H1 (cell line): ENCODE measurements at places on chromosomes 12 and 14. TPM values are rescaled to one million over a fixed set of nuclear protein-coding genes. Genes with fewer than 3 reads are reported as not detected.

DNA sequence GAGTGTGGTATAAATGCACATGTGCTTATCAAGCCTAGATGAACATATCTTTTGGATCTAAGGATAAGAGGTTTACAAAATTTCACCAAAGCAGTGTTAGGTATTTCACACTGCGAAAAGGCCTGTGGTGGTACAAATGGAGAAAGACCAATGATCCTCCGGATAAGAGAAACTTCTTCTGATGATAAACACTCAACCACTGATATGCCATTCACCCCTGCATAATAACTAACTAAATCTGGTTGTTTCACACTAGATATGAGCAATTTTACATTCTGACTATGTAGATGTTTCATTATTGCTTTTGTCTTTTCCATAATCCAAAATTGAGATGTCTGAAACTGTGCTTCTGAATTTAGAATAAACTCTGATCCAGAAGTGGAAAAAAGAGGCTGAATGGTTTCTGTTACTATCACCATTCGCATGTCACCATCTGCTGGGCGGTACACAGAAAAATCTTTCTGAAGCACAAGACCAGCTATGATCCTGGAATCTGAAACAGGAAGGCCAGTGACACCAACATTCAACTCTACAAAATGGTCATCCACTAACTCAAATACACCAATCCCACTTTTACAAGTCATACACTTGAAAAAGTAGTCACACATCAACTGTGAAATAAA lies 1.3 kb downstream of the BBS10 start:
- DNase-seq = no peak

DNA sequence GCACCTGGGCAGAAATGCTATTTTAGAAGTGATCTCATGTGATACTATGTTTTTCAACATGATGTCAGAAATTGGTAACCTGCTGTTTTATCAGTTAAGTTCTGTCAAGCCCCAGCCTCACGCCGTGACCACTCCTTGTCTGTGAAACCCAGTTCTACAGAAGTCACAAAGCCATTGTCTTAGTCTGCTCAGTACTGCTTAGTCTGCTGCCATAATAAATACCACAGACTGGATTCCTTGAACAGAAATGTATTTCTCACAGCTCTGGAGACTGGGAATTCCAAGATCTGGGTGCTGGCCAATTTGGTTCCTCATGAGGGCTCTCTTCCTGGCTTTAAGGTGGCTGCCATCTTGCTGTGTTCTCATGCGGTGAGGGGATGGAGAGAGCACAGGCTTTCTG lies 176.9 kb downstream of the PRKCH start:
- no peak for DNase-seq

GRCh38 chr12:119182701-119183493 lies 4.2 kb downstream of the HSPB8 start:
- DNase-seq = no peak

GRCh38 chr12:132162508-132163031 lies 18.3 kb downstream of the NOC4L start:
- DNase-seq = no peak

DNA sequence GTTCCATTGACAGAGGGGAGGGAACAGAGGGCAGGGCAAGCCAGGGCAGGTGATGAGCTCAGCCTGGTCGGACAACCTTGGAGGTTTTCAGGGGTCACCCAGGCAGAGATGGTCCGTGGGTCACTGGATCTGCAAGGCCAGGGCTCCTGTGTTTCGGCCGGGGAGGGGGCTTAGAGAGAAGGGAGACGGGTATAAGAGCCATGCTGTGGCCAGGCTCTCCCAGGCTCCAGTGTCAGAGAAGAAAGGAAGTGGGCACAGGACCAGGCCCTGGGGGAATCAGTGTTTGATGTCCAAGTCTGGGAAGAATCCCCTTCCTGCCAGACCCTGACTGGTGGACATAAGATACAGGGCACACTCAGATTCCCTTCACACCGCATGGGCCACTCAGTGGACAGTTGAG lies 36.9 kb downstream of the DIO3 start:
- DNase-seq = no peak

TMEM121 gene
- polyA plus RNA-seq = 1.9 and 2.4 TPM in 2 replicates
